ENCODE measurements at places on chromosomes 5 and 9.

- no peak for DNase-seq
Observed at GRCh38 chr9:124254261-124254682, 3.5 kb upstream of the NEK6 start.

- no peak for DNase-seq
Observed at GRCh38 chr5:94469894-94470329, 148.5 kb downstream of the KIAA0825 start.

DNA sequence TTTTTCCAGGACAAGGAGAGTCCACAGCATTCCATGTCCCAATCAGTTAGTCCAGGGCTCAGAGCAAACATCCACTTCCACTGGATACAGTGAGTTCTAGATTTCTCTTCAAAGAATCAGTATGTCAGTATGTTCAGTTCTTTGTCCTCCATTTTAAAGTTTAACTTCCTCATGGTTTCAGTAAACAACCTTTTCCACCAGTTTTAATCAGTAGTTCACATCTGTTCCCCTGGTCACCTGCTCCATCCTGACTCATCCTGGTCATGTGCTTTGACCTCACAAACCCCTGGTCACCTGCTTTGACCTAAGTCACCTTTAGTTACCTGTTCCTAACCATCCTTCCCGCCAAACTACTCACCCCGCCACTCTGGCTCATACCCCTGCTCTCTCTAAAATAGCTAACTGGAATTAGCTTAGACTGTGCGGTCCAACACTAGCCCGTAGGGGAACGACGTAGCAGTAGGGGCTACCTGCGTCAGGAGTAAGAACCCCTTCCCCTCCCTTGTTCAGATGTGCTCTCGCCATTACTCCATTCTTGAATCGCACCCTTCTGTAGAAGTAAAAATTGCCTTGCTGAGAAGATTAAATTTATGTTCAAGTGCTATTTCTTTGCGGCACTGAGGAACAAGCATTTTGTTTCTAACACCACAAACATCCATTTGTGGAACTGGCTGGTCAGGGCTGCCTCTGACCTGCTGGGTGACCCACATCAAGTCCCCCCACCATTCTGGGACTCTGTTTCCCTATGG, 5.5 kb downstream of the ENG start:
- no peak for DNase-seq

GRCh38 chr9:79221084-79221483, 350.7 kb upstream of the TLE4 start:
- no peak for DNase-seq

All from K562 (cell line).